ENCODE measurements at places on chromosomes 5 and 9.

GRCh38 chr5:170623576-170624181 is 119.9 kb downstream of the KCNIP1 start:
- no peak for DNase-seq

DNA sequence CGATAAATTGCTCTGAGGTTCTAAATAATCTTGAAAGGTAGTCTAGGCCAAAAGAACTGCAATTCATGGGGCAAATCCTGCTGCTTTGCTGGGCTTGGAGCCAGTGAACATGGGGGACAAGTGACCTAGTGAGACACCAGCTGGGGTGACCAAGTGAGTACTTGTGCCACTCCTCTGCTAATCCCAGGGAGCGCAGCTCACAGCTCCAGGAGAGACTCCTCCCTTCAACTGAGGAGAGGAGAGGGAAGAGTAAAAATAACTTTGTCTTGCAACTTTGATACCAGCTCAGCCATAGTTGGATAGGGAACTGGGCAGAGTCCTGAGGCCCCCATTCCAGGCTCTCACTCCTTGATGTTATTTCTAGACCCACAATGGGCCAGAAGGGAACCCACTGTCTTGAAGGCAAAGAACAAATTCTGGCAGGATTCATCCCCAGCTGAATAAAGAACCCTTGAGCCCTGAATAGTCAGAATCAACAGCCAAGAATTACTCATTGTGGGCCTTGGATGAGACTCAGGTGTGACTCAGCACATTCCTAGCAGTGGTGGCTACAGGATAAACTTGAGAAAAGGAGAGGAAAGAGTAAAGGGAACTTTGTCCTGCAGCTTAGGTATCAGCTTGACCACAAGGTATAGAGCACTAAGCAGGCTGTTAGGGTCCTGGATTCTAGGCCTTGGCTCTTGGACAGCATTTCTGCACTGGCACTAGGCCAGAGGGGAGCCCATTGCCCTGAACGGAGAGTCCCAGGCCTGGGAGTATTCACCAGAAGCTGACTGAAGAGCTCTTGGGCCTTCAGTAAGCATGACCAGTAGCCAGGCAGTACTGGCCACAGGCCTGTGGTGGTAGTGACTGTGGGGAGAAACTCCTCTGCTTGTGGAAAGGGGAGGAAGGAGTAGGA is 288.3 kb upstream of the CDH18 start:
- DNase-seq = no peak

GRCh38 chr5:157271740-157272271 is 5.9 kb downstream of the CYFIP2 start:
- no peak for DNase-seq

GRCh38 chr5:95817430-95817829 is 5.1 kb downstream of the GLRX start:
- DNase-seq = no peak

DNA sequence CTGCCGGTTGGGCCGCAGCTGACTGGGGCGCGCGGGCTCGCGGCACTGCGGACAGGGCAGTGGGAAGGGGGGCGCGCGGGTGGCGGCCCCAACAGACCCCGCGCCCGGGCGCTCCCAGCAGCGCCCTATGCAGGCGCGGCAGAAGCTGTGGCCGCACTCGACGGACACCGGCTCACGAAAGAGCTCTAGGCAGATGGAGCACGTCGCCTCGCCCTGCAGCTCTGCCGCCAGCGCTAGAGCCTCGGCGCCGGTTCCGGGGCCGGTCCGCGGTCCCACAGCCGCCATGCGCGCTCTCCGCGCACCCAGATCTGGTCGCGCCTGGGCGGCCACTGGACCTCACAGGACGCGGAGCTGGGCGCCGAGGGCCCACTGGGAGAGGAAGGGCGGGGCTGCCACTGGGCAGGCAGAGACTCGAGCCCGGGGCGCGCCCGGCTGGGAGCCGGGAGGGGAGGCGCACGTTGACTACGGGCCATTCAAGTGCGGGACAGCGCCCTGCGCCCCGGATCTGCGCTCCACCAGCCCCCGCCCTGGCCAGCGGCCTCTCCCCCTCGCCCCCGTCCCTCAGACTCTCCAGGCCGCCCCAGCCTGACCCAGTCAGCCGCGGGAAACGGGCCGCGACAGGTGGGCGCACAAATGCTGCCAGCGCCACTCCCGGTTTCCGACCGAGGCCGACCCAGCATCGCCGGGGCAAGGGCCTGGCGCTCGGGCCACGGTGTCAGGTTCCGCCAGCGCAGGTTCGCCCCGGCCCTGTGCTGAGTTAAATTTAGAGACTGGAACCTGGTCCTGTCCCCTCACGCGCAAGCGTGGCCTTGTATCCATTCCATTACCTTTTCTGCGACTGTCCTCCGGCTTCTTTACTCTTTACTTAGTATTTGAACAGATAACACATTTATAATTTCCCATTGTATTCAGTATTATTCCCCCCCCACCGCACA is at the start of gene TRIM7:
Gene TRIM7 (minus strand): TSS at position 371 of the 935 bp plus-strand sequence. CDS start 86 bp downstream, at position 285.
- DNase-seq = no peak

DNA sequence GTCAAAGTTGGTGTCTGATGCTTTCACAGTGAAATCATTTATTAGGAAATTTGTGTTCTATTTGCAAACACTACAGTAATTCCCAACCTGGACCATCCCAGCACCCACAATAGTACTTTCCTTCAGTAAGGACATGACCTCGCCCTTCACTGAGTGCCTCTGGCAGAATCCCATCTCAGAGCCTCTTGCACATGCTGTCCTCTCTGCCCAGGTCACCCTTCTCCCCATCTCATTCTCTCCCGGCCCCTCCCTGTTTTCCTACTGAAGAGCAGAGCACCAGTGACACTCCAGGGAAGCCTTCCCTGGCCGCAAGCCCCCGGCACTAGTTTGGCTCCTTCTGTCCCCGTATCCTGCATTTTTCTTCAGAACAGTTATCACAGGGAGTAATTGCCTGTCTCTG is 220.4 kb downstream of the MAPKAP1 start:
- no peak for DNase-seq

GRCh38 chr5:170757182-170757601 is 26.3 kb upstream of the GABRP start:
- no peak for DNase-seq

GRCh38 chr9:95505717-95506427 is 10.9 kb downstream of the PTCH1 start:
- no peak for DNase-seq

GRCh38 chr9:71685394-71685793 is 82.9 kb downstream of the CEMIP2 start:
- no peak for DNase-seq

- DNase-seq = no peak
These were observed 45.4 kb downstream of the ANXA2R start for GRCh38 chr5:42994555-42995359.

- no peak for DNase-seq
These were observed at the start of gene ANKDD1B for GRCh38 chr5:75611311-75612225. Gene ANKDD1B, plus strand, starts transcription at chr5:75611453. Its CDS starts 182 bp downstream, at chr5:75611635.

DNA sequence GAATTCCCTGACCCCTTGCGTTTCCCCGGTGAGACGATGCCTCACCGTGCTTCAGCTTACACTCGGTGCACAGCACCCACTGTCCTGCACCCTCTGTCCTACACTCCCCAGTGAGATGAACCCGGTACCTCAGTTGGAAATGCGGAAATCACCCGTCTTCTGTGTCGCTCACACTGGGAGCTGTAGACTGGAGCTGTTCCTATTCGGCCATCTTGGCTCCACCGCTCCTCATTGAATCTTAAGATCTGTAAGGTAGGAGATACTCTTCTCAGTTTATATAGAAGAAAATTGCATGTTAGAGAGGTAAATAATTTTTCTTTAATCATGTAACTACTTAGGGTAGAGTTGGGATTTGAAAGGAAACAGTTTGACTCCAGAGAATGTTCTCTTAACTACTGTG is 62.2 kb downstream of the DMRTA1 start:
- no peak for DNase-seq

- no peak for DNase-seq
These were observed 79.5 kb downstream of the RFX3 start for GRCh38 chr9:3446313-3446712.

GRCh38 chr5:77225531-77225930 is 15.1 kb downstream of the PDE8B start:
- no peak for DNase-seq

GRCh38 chr5:42043400-42043799 is 118.3 kb downstream of the FBXO4 start:
- no peak for DNase-seq

GRCh38 chr5:55925181-55925580 is 69.6 kb downstream of the IL6ST start:
- DNase-seq = no peak

GRCh38 chr5:131466171-131466766 is 168.8 kb downstream of the RAPGEF6 start:
- no peak for DNase-seq

- no peak for DNase-seq
These were observed 285.6 kb downstream of the ARHGAP26 start for GRCh38 chr5:143055596-143056338.

DNA sequence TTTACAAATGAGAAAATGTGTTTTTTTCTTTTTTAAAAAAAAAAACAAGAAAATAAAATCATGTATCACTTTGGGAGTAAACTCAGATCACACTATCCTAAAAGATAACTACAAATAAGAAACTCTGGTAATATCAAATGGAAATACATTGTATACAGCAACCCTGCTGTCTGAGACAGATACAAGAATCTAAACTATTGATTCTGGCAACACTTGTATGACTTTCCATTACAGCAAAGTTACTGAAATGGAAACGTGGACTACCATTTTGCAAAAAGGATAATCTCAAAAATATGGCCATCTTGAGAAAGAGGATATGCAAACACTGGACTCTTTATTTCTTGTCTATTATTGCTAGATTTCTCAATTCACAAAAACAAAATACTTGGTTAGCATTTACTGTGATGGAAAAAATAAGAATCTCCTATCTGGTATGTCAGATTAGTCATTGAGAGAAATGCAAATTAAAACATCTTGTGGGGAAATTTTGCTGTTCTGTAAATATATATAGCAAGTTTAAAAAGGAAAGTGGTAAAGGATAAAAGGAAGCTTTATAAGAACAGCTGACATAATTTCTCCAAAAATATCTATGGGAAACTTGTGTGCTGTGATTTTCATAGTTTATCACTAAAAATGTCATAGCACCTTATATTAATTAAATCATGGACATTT is 112.9 kb upstream of the FER start:
- DNase-seq = no peak

- no peak for DNase-seq
These were observed 23.3 kb upstream of the LAMC3 start for GRCh38 chr9:130985606-130986162.

GRCh38 chr5:36613241-36613640 is 6.8 kb downstream of the SLC1A3 start:
- DNase-seq = no peak

GRCh38 chr5:53917095-53917494 is 356.7 kb downstream of the NDUFS4 start:
- no peak for DNase-seq

DNA sequence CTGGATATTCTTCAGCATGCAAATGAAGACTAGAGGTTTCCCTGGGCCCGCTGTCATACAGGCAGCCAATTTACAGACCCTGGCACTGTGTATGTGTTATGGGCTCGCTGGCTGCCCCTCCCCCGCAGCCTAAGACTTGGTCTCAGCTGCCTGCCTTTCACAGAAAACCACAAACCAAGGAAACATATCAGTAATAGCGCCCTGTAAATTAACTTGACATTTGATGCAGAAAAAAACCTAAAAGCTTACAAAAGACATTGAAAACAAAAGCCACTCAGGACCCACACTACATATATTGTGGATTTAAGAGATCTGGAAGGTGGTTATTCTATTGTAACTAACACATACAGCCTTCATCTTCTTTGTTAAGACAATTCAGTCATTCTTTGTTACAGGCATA is 287.0 kb upstream of the TMEM161B start:
- DNase-seq = no peak

DNA sequence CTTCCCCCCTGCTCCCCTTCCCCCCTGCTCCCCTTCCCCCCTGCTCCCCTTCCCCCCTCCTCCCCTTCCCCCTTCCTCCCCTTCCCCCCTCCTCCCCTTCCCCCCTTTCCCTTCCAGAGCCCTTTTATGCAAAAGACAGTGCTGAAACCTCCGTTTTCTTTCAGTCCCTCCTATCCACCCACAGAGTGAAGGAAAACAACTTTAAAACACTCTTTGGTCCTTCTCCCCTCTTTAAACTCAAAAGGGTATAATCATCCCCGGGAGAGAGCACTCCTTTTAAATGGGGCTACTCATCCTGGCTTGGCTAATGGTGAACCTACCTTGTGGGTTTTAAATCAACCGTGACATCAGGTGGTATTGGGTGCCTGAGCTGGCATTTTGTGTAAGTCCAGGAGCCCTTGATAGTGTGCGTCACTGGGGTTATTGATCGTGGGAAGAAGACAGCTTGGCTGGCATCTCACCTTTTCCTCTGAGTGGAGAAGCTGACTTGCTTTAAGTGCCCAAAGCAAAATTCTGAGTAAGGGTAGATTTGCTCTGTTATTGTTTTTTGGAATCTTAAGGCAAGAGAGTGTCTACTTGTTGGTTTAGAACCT is 2.7 kb downstream of the LARP1 start:
- no peak for DNase-seq

- no peak for DNase-seq
These were observed 51.3 kb upstream of the FER start for GRCh38 chr5:108696407-108696806.

DNA sequence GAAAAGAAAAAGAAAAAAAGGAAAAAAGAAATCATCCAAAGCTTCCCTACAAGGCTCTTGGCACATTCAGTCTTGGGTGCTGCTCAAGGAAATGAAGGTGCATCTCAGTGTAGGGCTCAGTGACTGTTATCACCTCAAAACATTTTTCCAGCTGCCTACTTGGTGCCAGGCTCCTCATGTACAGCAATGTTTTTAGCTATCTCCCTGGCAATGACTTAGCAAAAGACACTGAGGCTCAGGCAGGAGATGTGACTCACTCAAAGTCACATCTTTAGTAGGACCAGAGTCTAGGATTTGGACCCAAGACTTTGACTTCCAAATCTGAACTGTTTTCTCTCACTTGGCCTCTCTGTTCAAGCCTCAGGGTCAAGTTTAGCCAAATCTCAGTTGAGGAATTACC is 264.2 kb downstream of the CRB2 start:
- DNase-seq = no peak

DNA sequence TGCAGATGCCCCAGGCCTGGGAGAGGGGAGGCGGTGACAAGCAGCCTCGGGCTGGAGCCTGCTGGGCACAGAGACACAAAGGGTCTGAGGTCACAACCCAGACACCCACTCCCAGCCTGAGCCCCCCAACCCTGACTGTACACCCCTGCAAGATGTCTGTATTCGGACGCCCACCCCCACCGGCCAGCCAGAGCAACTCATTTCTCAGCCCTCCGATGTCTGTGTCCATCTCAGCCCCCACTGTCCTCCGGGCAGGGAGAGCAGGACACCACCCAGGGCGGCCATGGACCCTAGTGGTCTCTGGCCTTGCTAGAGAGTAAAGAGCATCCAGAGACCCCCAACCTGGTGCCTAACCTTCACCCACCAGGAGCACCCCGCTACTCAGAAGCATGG is 3.9 kb downstream of the LCN12 start:
- DNase-seq = no peak

DNA sequence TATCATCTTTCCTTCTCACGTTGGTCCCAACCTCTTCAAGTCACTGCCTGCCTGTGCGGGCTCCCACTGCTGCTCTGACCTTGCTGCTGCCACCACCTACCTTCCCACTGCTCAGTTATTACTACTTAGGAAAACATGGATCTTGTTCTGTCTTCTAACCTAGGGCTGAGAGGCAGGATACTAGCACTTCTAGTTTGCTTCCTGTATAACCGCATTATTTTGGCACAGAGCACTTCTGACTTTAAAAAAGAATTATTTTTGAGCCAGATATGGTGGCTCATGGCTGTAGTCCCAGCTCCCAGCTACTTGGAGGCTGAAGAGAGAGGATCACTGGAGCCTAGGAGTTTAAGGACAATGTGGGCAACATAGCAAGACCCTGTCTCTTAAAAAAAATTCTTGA is 135.4 kb upstream of the GNA14 start:
- DNase-seq = no peak
